ENCODE measurements at places on chromosomes 2 and 18.

DNA sequence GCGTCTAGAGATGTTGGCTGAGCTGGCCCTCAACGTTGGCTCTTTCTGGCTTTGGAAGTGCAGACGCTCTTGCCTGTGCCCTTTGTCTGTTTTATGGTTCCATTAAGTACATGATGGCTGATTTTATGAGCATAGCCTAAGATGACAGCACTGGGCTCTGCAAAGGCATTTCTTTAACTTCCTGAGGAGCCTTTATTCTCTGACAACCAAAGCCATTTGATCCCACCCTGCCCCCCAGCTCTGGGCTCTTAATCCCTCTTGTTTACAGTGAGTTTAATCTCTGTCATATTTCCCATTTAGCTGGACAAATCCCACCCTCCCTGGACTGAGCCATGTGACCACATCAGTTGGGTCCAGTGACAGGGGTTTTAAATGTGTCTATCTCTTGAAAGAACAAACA lies 195.9 kb downstream of the ACKR3 start:
- no peak for DNase-seq

GRCh38 chr2:220259662-220260061 lies 632.2 kb downstream of the SLC4A3 start:
- DNase-seq, result no peak

DNA sequence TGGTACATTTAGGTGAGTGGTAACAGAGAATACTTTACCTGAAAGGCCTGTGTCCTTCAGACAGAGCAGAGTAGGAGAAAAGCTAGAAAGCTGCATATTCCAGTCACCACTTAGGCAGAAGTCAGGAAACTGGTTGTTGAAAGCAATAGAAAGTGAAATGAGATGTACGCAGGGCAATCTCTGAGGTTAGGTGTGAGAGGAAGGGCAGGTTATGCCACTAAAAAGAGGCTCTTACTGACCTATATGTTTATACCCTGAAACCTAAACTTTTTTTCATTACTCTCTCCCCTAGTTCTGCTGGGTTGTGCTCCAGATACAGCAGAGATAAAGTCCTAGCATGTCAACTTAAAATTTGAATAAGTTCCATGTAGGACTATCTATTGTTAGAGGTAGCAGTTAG lies 93.5 kb downstream of the COX7A2L start:
- no peak for DNase-seq

GRCh38 chr2:96691022-96691612 lies 48.6 kb downstream of the FER1L5 start:
- DNase-seq, result no peak

DNA sequence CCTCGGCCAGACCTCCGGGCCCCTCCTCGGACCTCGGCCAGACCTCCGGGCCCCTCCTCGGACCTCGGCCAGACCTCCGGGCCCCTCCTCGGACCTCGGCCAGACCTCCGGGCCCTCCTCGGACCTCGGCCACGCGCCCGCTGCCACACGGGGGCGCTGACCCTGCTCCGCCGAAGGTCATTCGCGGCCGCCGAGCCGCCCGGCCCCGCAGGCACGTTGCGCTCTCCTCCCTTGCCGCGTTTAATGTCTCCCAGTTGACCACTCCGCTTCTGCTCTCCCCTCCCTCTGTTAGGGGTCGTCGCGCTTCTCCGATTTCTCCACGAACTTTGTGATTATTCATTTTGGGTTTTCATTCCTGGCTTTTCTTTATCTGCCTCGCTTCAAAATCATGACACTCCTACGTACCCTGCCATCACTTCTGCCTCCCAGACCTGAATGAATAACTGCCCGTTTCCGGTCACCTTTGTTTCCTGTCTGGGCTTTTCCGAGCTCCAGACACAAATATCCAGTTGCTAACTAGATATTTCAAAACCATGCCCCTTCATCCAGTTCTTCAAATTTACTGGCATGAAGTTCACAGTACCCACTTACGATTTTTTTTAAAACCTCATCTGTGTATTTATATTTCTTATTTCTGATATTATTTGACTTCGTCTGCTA lies 14.8 kb upstream of the COLEC12 start:
- DNase-seq, result peak; percentile 59

DNA sequence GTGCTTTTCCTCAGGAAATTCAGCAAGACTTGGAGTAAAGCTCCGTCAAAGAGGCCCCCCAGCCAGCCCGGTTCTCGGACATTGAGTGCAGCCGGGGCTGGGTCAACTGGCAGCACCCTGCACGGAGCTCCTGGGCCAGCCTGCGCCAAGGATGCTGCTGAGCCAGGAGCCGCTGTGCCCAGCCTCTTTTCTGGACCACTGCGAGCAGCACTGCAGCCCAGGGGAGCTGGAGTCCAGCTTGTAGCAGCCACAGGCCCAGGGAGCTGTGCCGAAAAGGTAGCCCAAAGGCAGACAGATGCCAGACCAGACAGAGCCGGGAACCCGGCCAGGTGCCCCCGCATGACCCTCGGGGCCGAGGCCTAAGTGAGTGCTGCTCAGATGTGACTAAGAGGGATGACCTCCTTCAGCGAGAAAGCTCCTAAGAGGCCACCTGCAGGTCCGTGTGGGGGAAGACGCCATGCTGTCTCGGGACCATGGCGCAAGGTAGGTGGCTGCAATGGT lies 7.3 kb downstream of the CLHC1 start:
- no peak for DNase-seq

- no peak for DNase-seq
Measured at GRCh38 chr18:44047585-44047984, 633.1 kb upstream of the SETBP1 start.

- DNase-seq, result no peak
Measured at GRCh38 chr2:98654699-98655495, 46.5 kb downstream of the UNC50 start.

- DNase-seq, result no peak
Measured at GRCh38 chr2:63743170-63743981, 98.3 kb upstream of the UGP2 start.

- DNase-seq, result no peak
Measured at GRCh38 chr2:131426727-131427126, 49.2 kb upstream of the TUBA3D start.

DNA sequence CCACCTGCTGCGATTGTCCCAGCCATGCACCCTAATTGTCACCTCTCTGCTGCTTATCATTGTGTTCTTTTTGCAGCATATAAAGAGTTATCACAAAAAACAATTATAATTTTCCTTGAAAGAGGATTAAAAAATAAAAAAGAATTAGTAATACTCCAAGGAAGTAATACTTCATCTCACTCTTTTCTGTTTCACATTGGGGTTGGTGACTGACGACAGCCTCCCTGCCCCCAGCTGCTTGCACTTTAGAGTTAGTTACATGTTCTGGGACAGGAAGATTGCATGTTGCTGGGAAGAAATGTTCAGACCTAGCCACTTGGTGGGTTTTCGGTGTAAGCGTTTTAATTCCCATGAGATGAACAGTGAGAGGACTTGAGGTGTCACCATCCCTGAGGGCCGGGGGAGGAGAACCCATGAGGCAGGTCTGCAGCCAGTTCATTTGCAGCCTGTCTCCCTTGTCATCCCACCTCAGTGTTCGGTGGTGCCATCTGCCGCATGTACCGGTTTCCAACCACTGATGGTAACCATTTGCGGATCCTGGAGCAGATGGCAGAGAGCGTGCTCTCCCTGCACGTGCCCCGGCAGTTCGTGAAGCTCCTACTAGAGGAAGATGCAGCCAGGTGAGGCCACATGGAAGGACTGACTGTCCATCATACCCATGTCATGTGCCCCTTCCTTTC lies 69.1 kb downstream of the COA5 start:
- no peak for DNase-seq

DNA sequence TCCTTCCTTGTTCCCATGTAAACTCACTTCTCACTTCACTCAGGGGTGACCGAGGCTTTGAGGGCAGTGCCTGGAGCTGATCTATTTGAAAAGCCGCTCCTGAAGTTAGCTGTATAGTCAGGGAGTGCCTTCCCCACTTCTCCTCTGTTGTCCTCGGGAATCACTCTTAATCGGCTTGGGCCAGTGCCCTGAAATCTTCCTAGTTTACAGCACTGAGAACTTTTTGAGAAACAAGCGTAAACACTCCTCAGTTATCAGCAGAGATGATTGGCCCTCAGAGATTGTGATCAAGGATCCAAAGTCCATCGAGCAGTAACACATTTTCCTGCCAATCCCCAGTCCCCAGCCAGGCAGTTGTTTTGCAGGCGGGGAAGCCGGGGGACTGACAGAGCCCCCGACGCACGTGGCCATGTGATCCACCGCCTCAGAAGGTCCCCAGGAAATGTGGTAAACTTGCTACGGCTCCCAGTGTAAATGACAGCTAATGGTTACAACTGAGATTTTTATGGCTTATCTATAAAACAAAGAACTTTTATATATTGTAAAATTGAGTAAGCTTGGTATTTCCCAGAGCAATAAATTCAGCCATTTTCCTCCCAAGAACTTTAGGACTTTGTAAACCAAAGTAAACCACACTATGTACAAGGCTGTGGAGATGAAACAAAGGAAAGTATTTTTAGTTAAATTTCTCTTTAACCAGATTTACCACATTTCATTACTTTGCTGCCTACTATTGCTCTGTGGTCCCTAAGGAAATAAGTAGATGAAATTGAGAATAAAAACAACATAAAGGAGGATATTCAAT lies 53.5 kb downstream of the C18orf63 start:
- no peak for DNase-seq

DNA sequence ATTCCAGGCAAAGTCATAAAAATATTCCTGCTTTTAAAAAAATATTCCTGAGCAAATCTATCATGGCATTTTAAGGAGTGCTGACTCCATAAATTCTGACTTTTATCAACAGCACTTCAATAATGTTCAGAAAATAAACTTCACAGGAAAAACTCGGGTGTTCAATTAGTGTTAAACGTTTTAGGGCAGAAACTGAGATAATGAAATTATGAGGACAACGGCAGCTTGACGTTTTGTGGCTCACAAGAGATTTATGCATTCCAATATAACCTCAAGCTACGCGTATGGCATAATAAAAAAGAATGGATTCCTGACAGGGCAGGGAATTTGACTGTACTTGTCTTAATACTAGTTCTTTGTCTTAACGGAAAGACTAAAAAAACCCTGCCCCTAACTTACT lies 133.2 kb downstream of the ICOS start:
- no peak for DNase-seq

DNA sequence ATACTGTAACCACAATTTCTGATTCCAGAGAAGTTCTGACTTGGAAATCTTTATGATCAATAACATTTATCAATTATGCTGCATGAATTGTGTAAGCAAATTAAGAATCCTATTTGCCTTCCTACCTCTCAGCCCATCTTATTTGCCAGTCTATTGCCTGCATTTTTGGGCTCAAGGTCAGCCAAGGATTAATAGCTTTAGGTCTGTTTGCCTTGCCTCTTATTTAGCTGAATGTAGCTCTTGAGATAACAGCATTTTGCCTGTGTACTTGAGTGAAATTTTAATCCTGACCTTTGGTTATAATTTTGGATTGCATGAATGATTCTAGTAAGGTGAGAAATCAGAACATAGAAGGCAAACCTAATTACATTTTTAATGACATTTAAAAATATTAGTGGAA lies 51.2 kb downstream of the MYO3B start:
- DNase-seq, result no peak

GRCh38 chr2:104794441-104794840 lies 59.5 kb upstream of the POU3F3 start:
- no peak for DNase-seq
